Mesothelial cell of epicardium (in vitro differentiated cells): ENCODE measurements at places on chromosomes 2 and 18.

DNA sequence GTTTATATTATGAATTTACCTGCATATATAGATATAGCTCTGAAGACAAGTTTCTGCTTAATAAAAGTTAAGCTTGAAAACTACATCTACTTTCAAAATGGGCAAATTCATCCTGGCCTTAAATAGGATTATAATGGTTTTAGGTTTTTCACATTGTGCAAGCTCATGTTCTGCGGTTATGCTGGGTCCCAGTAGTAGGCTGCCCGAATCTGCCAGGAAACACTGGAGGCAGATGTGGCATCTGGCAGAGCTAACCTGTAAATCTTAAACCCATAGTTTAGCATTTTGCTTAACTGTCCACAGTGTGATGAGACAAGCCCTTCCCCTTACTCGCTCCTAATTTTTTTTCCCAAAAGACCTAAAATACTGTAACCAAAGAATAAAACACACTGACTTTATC lies 234.2 kb downstream of the TCF4 start:
- no peaks in the 10 kb centered on the region for H3K27me3 ChIP-seq
- peaks cover 3% of the 10 kb centered on the region for H3K36me3 ChIP-seq
- no peak for DNase-seq
- no peak overlapping the region for H3K27ac ChIP-seq

DNA sequence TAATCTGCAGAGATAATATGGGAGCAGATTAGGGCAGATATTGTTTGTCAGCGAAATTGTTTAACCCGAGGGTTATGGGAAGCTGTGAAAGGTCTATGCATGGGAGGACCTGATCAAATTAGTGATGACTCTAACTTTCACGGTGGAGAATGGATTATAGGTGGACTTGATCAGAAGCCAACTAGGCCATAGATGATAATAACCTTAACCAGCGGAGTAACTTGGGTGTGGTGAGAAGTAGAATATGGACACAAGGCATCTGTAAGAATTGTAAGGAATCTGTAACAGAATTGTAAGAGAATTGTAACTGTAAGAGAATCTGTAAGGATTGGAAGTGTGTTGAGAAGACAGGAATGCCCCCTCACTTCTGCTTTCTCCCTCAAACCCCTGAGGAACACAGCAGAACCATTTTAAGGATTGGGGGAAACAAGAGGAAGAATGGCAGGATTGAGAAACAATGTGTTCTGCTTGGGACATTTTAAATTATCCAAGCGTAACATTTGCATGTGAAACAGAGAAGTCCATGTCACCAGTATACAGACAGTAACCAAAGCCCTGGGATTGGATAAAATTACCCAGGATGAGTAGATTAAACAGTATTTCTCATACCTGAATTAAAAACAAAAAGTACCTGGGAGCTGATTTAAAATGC lies 14.9 kb upstream of the SLC39A10 start:
- no peaks in the 10 kb centered on the region for H3K27me3 ChIP-seq
- no peak overlapping the region for H3K4me3 ChIP-seq
- no peaks in the 10 kb centered on the region for H3K36me3 ChIP-seq

GRCh38 chr2:240199133-240199870 lies 58.8 kb upstream of the OTOS start:
- peaks cover 7% of the 10 kb centered on the region for H3K4me1 ChIP-seq
- H3K4me3 ChIP-seq = no peak overlapping the region
- peak; percentile 16 for DNase-seq
- peaks cover 19% of the 10 kb centered on the region for H3K27me3 ChIP-seq
- no peaks in the 10 kb centered on the region for H3K36me3 ChIP-seq
- no peak overlapping the region for H3K27ac ChIP-seq

DNA sequence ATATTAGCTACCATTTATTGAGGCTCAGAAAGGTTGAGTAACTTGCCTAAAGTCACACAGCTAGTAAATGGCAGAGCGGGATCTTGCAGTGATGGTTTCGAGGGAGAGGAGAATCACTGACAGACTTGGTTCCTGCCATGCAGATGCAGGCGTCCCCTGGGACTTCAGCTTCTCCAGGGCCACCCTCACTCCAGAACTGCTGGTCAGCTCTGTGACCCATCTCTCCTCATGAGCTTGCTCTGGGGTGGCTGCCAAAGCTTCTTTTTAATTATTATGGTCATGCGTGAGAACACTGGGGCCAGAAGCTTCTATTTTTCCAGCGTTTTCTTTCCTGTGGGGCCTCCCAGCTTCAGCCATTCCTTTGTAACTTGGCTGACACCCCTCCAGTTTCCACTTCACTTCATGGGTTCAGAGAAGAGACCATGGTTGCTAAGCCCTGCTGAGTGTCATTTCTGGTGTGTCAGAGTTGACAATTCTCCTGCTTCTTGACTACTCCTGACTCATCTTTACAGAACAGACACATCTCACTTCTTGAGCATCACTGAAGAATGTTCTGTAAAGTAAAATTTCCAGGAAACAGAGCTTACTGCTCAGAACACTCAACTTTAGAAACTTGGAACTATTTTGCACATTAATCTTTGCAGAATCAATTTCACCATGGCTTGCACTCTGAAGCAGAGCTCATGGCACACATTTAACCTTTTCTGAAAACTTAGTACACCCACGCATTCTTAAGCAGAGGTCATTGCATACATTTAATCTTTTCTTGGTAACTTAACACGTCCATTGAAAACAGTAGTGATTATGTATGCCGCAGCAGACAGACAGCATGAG lies 70.4 kb downstream of the IL1R2 start:
- no peak overlapping the region for H3K4me3 ChIP-seq
- peak overlapping the region; percentile 62 for H3K27ac ChIP-seq
- H3K36me3 ChIP-seq = no peaks in the 10 kb centered on the region
- no peaks in the 10 kb centered on the region for H3K27me3 ChIP-seq

DNA sequence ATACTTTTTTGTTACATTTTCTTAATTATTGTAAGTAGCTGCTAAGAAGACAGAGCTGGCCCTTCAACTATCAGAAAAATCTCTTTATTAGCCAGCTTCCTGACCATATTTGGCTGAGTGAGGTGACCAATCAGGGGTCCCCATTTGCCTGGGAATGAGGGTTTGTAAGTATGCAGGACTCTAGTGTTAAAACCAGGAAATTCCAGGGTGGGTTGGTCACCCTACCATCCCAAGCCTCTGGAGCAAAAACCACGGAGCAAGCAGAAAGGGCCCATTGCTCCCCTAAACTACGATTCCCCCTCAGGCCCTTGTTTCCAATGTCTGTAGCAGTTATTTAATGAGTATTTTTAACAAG lies 165.6 kb upstream of the NCKAP5 start:
- DNase-seq = no peak
- H3K4me1 ChIP-seq = no peaks in the 10 kb centered on the region
- peaks cover 7% of the 10 kb centered on the region for H3K27me3 ChIP-seq
- no peaks in the 10 kb centered on the region for H3K36me3 ChIP-seq
- H3K27ac ChIP-seq = no peak overlapping the region

DNA sequence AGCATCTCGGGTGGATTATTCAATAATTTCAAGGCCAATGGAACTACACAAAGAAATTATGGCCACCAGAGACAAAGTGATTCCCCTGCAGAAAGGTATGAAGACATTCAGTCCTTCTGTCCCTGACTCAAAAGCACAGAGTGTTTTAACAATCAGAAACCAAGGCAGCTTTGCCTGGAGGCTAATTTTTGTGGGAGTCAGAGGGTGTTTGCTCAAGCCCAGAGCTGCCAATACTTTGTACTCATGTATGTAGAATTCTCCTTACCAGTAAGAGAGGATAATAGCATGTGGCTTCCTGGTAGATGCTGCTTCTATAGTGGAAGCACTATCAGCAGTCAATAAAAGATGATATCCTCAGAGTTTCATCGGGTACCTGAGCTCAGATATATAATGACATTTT lies 178.4 kb downstream of the KCNE4 start:
- H3K36me3 ChIP-seq = no peaks in the 10 kb centered on the region
- H3K27me3 ChIP-seq = no peaks in the 10 kb centered on the region
- DNase-seq = no peak
- peaks cover 16% of the 10 kb centered on the region for H3K4me1 ChIP-seq

GRCh38 chr2:12455661-12456060 lies 261.1 kb upstream of the TRIB2 start:
- no peaks in the 10 kb centered on the region for H3K27me3 ChIP-seq
- no peak overlapping the region for H3K4me3 ChIP-seq
- no peak for DNase-seq
- H3K27ac ChIP-seq = no peak overlapping the region
- no peaks in the 10 kb centered on the region for H3K36me3 ChIP-seq

DNA sequence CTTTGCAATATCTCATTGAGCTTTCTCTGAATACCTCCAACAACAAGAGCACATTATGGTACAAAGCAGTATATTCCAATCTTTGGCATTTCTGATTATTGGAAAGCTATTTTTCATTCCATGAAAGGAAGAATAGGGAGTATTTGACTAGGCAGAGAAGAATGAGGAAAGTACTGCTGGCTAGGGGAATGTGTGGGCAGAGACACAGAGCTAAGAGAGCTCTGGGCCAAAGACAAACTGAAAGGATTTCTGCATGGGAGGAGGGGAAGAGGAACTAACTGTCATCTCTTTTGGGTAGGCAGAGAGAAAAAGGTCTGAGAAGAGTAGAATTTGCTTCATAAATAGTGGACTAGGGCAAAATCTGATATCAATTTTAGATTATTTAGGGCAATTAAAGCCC lies 150.8 kb downstream of the CCDC85A start:
- H3K4me1 ChIP-seq = peaks cover 9% of the 10 kb centered on the region
- no peak overlapping the region for H3K27ac ChIP-seq
- no peaks in the 10 kb centered on the region for H3K36me3 ChIP-seq
- no peaks in the 10 kb centered on the region for H3K27me3 ChIP-seq
- H3K4me3 ChIP-seq = no peak overlapping the region
- DNase-seq = no peak

DNA sequence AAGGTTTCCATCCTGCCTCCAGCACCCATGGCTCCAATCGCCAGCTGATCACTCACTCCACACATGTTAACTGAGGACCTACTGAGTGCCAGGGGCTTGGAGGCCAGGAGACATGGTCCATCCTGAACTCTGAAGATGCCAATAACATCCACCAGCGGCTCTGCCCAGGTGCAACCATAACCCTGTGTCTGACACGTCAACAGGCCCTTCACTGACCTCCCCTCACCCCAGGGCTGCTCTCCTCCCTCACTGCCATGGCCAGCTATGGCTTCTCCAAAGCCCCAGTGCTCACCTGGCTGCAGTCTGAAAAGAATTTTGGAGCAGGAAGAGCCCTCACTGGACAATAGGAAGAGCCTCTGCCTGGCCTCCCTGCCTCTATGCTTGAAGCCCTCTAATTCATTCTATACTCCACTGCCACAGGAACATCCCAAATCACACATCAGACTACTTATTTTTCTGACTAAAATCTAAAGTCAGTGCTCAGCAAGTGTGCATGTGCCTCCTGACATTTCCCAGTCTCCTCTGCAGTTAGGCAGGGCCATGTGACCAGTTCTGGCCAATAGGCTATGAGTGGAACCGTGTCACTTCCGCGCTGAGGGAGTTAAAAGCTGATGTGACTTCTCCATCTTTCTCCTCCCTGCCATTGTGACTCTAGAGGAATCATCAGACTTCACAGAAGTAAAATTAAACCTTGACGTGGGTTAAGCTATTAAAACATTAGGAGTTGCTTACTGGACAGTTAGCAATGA lies 37.2 kb downstream of the ZBTB7C start:
- no peak for DNase-seq
- H3K36me3 ChIP-seq = peaks cover 4% of the 10 kb centered on the region
- peaks cover 2% of the 10 kb centered on the region for H3K4me1 ChIP-seq

GRCh38 chr2:43905371-43905803 lies 66.6 kb downstream of the ABCG8 start:
- DNase-seq = no peak
- H3K4me1 ChIP-seq = no peaks in the 10 kb centered on the region
